ENCODE measurements at places on chromosomes 2 and 18. TPM values are rescaled to one million over a fixed set of nuclear protein-coding genes. Genes with fewer than 3 reads are reported as not detected.

The LINC00305 gene
- total RNA-seq = not detected

The IL1B gene
- total RNA-seq = 0.32 TPM

The ELOA2 gene
- not detected for total RNA-seq

The RAX gene
- not detected for total RNA-seq

The RNF144A gene
- total RNA-seq = 13.3 TPM

The C2orf80 gene
- total RNA-seq = not detected

The TMEM178A gene
- not detected for total RNA-seq

The CPO gene
- total RNA-seq = 0.19 TPM

The FKBP1B gene
- 9.3 TPM for total RNA-seq

The ESCO1 gene
- 15.2 TPM for total RNA-seq

The MALL gene
- 47.9 TPM for total RNA-seq
